ENCODE measurements at places on chromosomes 2 and 18.

DNA sequence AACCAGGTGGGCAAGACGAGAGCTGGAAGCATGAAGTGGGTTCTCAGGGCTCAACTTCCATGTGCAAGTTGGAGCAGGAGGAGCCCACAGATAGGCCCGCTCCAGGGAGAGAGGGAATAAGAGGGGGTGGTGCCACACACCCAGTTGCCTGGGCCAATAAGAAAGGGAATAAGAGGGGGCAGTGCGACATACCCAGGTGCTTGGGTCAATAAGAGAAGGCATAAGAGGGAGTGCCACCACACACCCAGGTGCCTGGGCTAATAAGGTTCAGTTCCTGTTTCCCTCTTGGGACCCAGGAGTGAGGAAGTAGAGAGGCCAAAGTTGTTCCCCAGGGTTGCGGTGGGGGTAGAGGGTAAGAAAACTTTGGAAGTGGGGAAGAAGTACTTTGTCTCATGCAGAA is 127.5 kb downstream of the LAMA3 start:
- DNase-seq: no peak

DNA sequence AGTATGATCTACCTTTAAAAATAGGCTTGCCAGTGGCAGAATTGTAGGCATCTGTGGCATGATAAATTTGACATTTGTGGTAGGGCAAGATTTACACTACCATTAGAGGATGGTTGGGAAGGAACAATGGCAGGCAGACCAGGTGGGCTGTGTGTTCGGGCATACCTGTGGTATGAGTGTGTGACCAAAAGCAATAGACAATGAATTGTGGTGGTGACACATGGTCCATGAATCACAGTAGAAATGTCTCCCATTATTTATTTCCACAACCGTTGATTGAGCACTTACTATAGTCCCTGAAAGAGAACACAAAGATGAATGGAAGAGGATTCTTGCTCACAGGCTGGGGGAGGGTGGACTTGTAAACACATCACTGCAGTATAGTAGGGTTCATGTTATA is 29.9 kb upstream of the RUFY4 start:
- DNase-seq: no peak

DNA sequence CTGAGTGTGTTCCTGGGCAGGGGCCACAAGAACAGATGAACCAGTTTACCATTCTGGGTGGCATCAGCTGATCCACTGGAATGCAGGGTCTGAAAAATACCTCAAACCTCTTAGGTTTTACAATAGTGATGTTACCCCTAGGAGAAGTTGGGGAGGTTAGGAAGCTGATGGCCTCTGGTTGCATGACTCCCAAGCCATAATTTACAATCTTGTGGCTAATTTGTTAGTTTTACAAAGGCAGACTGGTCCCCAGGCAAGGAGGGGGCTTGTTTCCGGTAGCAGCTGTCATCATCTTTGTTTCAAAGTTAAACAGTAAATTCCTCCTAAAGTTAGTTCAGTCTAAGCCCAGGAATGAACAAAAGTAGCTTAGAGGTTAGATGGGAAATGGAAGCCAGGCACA is 113.8 kb upstream of the SLC38A11 start:
- DNase-seq: no peak

DNA sequence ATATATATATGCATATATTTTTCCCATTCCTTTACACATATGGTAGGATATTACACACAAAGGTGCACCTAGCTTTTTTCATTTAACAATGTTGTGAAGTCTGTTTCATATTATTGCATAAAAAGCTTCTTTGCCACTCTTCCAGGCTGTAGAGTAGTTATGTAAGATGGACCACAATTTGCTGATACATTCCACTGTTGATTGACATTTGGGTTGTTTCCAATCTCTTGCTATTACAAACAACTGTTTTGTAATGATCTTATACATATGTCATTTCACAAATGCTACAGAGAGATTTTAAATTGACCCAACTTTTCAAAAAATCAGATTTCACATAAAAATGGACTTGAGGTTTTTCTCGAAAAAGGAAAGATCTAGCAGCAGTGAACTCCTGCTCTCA is 301.4 kb downstream of the CDCA7 start:
- no peak for DNase-seq

DNA sequence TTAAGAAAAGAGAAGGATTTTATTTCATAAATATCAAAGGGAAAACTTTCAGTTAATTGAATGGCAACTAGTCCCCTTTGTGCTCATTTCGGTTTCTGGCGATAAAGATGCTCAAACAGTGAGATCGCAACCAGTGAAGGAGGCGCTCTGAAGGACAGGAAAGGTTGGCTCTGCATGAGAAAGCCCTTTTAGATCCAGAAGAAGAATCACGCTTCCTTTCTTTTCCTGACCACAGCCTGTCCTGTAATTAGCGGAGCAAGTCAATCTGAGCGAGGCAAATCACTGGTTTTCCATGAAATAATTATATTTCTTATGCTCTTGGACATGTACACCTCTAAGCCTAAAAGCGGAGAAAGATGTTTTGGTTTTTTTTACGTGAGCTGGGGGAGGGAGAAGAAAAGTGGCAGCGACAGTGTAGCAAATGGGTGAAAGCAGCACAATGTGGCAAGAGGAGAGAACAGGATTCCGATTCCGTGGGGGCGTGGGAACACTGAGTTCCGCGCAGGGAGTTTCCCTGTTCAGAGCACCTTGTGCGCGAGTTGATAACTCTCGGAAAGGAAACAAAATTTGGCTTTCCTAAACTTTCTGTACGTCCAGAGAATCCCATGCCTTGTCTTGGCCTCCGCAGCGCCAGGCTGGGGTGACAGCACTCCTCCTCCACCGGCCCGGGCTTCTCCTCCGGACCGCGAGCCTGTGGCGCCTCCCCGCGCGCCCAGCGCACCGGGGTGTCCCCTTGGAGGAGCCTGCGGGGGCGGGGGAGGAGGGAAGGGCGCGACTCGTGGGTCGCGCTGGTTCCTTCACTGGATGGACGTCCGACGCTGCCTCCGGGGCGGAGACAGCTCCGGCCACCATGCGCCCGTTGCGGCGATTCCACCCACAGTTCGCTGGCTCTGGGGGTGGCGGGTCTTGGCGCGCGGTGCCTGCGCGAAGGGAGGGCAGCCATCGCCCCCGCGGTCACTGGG is 620 bp upstream of the SLC9A2 start:
- DNase-seq: no peak

All from activated effector memory CD4-positive, alpha-beta T cell treated with anti-CD3 and anti-CD28 coated beads, Interleukin-2, amount 50 U/mL, for 16 hours (primary cell).